ENCODE measurements at places on chromosomes 16 and 17. TPM values are rescaled to one million over a fixed set of nuclear protein-coding genes. Genes with fewer than 3 reads are reported as not detected.

FA2H gene
- total RNA-seq: 27.5 TPM

ZSCAN10 gene
- total RNA-seq: not detected

AANAT gene
- total RNA-seq: 0.34 TPM

ARHGAP44 gene
- 3.1 TPM for total RNA-seq

GPR179 gene
- total RNA-seq: 0.01 TPM

ODAD4 gene
- 1.8 TPM for total RNA-seq

NLRC3 gene
- not detected for total RNA-seq

BCAS3 gene
- 10.1 TPM for total RNA-seq

SNAI3 gene
- not detected for total RNA-seq

CEP295NL gene
- 0.64 TPM for total RNA-seq

EVPL gene
- total RNA-seq: 20.9 TPM

KRT20 gene
- 0.61 TPM for total RNA-seq

PRAC1 gene
- total RNA-seq: not detected

CPHXL2 gene
- total RNA-seq: not detected

ADGRG3 gene
- 0.49 TPM for total RNA-seq

Measured in A549 treated with ZK216348 at 1 μM for 4 hours (cell line).